Neural crest cell (in vitro differentiated cells): ENCODE measurements at places on chromosomes 4 and X. TPM values are rescaled to one million over a fixed set of nuclear protein-coding genes. Genes with fewer than 3 reads are reported as not detected.

DNA sequence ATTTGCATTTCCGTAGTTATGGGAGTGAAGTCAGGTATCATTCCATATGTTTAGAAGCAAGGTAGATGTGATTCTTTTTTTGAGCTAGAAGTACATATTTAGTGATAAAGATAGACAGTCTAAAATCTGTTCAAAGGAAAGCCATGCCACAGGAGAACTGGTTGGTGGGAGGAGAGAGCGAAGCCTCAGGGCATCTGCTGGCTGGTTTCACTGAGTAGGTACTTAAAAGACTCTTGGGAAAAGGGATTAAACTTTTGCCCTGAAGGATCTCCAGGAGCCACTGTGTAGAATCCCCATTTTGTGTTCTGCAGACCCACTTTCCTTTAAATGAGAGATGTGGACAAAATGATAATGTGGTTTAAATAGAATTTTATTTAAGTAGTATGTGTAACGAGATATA is 89.6 kb downstream of the SHROOM2 start:
- H3K27ac ChIP-seq: no peak overlapping the region
- H3K4me3 ChIP-seq: no peak overlapping the region
- no peaks in the 10 kb centered on the region for H3K27me3 ChIP-seq
- H3K36me3 ChIP-seq: peaks cover under 1% of the 10 kb centered on the region
- DNase-seq: no peak
- H3K4me1 ChIP-seq: peaks cover 15% of the 10 kb centered on the region

DNA sequence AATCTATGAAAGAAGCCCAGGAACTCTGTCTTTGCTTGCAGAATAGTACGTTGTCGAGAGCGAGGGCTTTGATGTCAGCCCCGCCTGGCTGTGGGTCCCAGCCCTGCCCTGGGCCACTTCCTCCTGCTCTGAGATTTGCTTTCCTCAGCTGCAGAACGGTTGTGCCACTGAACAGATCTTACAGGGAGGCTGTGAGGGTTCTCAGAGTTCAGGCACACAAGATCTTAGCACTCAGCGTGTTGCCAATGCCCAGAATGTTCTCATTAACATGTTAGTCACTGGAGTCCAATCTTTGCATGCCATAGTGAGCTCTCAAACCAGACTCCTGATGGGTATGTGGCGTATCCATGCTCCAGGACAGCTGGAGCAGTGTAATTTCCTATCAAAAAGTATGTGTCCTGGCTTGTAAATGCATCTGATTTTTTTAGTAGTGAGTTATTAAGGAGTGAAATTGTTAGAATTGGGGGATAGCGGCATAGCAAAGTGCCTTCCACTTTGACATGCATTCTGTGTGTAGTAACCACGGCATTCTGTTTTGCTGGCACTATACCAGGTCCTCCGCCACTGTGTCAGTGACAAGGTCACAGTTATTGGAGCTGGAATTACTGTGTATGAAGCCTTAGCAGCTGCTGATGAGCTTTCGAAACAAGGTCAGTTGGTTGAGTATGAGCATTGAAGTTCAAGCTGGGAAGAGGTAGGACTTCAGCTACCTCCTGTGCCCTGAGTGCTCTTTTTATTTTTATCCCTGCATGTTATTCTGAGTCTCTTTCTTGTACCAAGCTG is 31.6 kb downstream of the TKTL1 start:
- H3K36me3 ChIP-seq: no peaks in the 10 kb centered on the region
- H3K4me3 ChIP-seq: no peak overlapping the region
- peaks cover 12% of the 10 kb centered on the region for H3K4me1 ChIP-seq

DNA sequence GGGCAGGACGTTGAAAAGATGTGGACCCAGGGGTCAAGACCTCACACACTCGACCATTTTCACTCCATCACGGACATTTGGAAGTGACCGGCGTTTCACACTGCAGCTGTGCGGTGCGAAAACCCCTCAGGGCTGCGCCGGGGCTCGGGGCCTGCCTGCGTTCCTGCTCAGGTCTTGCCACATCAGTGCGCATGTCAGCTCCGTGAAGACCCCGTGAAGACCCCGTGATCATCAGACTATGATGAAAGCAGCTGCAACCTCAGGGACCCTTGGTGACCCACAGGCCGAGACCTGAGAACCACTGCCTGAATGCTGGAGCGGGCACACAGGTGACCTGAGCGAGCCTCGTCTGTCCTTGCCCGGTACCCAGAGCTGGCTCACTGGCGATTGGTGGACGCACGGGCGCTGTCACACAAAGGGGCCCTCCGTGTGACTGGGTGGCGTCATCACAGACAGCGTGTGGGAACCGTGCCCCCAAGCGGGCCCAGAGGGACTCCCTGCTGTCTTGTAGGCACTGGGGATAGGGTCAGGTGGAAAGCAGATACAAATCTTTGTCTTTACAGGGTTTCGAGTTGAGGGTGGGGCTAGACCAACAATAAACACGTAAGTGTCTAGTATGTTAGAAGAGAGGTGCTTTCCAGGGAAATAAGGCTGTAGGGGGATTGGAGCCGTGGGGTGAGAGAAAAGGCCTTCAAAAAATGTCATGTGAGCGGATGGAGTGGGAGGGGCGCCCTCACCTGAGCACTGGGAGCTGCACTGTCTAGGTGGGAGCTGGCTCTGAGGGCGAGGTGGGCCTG is 12.7 kb downstream of the MSANTD1 start:
- no peaks in the 10 kb centered on the region for H3K27me3 ChIP-seq
- no peak overlapping the region for H3K4me3 ChIP-seq
- peak overlapping the region; percentile 23 for H3K27ac ChIP-seq
- H3K4me1 ChIP-seq: no peaks in the 10 kb centered on the region
- no peaks in the 10 kb centered on the region for H3K36me3 ChIP-seq
- no peak for DNase-seq

- no peaks in the 10 kb centered on the region for H3K36me3 ChIP-seq
- H3K4me1 ChIP-seq: no peaks in the 10 kb centered on the region
- DNase-seq: no peak
- H3K27ac ChIP-seq: no peak overlapping the region
- no peaks in the 10 kb centered on the region for H3K27me3 ChIP-seq
- no peak overlapping the region for H3K4me3 ChIP-seq
Measured at GRCh38 chr4:170868170-170868569, 778.4 kb upstream of the AADAT start.

DNA sequence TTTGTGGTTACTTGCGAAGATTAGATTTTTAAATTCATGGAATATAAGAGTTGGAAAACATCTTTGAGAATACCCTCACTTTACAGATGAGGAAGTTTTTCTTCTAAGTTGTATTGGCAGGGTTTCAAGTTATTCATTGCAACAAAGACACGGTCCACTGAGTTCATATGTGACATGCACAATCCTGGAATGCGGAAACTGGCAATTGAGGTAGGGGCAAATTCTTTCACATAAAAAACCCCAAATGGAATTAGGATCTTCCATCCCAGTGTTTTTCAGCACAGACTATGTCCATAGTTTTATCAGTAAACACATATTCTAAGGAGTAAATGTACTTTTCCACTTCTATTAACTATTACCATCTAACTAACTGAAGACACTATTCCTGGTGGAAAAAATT is 81.8 kb upstream of the NAP1L5 start:
- peaks cover 10% of the 10 kb centered on the region for H3K36me3 ChIP-seq
- no peak overlapping the region for H3K4me3 ChIP-seq
- H3K27me3 ChIP-seq: no peaks in the 10 kb centered on the region
- H3K4me1 ChIP-seq: peaks cover 4% of the 10 kb centered on the region
- no peak overlapping the region for H3K27ac ChIP-seq

GRCh38 chr4:81359207-81359606 is 112.5 kb downstream of the RASGEF1B start:
- H3K4me3 ChIP-seq: no peak overlapping the region
- no peak for DNase-seq
- H3K27ac ChIP-seq: no peak overlapping the region
- no peaks in the 10 kb centered on the region for H3K36me3 ChIP-seq

Gene APBB2
- 68.5 and 72.7 TPM in 2 replicates for total RNA-seq

GRCh38 chr4:83124111-83124780 is 9.7 kb upstream of the PLAC8 start:
- no peaks in the 10 kb centered on the region for H3K36me3 ChIP-seq
- H3K4me1 ChIP-seq: no peaks in the 10 kb centered on the region
- H3K27ac ChIP-seq: no peak overlapping the region
- H3K27me3 ChIP-seq: no peaks in the 10 kb centered on the region
- H3K4me3 ChIP-seq: no peak overlapping the region

DNA sequence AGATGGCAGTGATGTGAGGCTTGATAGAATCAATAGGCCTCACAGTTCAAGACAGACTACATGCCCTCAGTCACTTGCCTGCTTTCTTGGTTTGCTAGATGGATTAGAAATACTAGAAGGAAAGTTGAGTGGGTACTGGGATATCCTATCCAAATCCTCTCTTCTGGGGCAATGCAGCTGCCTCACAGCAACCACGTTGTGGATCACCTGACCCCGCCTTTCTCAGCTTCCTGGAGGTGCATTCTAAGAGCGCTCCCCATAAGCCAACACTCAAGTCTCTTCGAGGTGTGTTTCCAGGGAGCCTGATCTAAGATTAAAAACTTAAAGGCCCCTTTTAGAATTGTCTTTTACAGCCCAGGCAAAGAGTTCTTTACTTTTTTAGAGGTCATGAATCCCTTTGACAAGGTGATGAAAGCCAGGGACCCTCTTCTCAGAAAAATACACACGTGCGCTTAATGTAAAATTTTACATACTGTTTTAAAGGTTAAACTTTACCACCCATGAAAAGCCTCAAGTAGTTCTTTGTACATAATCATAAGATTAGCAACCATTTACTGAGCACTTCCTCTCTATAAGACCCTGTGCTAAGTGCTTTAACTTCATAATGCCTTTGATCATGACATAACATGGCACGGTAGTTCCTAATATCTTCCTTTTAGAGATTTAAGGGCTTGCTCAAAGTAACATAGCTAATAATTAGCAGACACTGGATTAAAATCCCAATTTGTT is 840 bp upstream of the RPL34 start:
- H3K36me3 ChIP-seq: peaks cover 20% of the 10 kb centered on the region
- no peak overlapping the region for H3K27ac ChIP-seq
- H3K4me3 ChIP-seq: peak overlapping the region; percentile 96
- no peak for DNase-seq
- H3K4me1 ChIP-seq: peaks cover 39% of the 10 kb centered on the region

Gene RTL3
- not detected in 2 replicates for total RNA-seq

DNA sequence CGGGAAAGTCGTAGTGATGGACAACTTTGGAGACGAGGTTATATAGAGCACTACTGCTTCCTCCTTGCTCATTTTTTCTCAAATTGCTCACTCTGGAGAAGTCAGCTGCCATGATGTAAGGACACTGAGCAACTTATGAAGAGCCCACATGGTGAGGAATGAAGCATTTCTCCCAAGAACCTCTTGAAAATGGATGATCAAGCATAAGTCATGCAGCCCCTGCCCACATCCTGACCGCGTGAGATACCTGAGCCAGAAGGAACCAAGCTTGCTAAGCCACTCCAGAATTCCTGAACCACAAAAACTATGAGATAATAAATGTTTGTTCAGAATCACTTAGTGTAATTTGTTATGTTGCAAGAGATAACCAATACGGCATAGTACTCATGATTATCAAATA is 42.8 kb downstream of the PDE5A start:
- H3K4me1 ChIP-seq: no peaks in the 10 kb centered on the region
- H3K27me3 ChIP-seq: no peaks in the 10 kb centered on the region
- H3K27ac ChIP-seq: no peak overlapping the region
- peaks cover 12% of the 10 kb centered on the region for H3K36me3 ChIP-seq
- H3K4me3 ChIP-seq: no peak overlapping the region

DNA sequence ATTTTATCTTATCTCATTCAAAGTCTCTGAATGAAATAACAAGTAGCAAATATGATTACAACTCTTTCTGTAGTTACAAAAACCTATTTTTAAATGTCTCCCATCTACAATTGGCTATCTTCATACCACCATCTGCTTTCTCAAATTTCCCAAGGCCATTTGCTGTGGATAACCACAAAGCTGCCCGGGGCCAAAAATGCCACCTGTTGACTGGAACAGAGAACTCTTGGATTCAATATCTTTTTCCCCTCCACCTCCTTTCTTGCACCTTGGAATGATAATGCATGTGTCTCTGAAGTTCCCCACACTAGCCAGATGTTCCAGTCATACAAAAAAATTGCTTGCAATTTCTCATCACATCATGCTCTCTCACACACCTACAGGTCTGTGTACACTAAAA is 93.3 kb upstream of the SCML1 start:
- H3K27ac ChIP-seq: no peak overlapping the region
- H3K27me3 ChIP-seq: peaks cover 5% of the 10 kb centered on the region
- no peaks in the 10 kb centered on the region for H3K36me3 ChIP-seq
- H3K4me3 ChIP-seq: no peak overlapping the region

- peaks cover 33% of the 10 kb centered on the region for H3K4me1 ChIP-seq
- no peaks in the 10 kb centered on the region for H3K36me3 ChIP-seq
- no peak overlapping the region for H3K4me3 ChIP-seq
- H3K27ac ChIP-seq: no peak overlapping the region
Measured at GRCh38 chr4:71259911-71260331, 78.9 kb upstream of the SLC4A4 start.

- H3K36me3 ChIP-seq: peaks cover 10% of the 10 kb centered on the region
- H3K27me3 ChIP-seq: no peaks in the 10 kb centered on the region
- DNase-seq: no peak
- H3K27ac ChIP-seq: no peak overlapping the region
Measured at GRCh38 chrX:150032742-150033141, 94.5 kb upstream of the EOLA2 start.

DNA sequence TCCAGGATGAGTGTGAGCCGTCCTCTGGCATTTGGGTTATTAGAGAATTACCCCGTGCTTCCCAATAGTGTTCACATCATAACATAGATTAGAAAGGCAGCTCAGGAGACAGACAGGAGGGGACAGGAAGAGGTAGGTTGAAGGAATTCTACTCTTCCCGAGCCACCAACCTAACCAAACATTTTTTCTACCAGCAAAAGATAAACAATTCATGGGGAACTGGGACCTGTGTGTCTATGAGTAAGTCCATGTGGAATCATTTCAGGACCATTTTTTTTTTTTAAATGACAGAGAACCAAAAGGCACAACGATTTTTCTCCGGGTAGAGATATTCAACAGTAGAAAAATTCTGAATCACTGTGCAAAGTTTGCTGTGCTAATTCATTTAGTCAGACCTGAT is 174.2 kb upstream of the ETNPPL start:
- peaks cover 3% of the 10 kb centered on the region for H3K36me3 ChIP-seq
- H3K4me1 ChIP-seq: no peaks in the 10 kb centered on the region
- no peak overlapping the region for H3K27ac ChIP-seq
- no peaks in the 10 kb centered on the region for H3K27me3 ChIP-seq
- DNase-seq: no peak
- no peak overlapping the region for H3K4me3 ChIP-seq

GRCh38 chrX:64395568-64395929 is 297 bp upstream of the MTMR8 start:
- H3K4me3 ChIP-seq: peak overlapping the region; percentile 92
- peaks cover 2% of the 10 kb centered on the region for H3K27me3 ChIP-seq
- no peak overlapping the region for H3K27ac ChIP-seq
